ENCODE measurements at places on chromosomes 3 and 15.

DNA sequence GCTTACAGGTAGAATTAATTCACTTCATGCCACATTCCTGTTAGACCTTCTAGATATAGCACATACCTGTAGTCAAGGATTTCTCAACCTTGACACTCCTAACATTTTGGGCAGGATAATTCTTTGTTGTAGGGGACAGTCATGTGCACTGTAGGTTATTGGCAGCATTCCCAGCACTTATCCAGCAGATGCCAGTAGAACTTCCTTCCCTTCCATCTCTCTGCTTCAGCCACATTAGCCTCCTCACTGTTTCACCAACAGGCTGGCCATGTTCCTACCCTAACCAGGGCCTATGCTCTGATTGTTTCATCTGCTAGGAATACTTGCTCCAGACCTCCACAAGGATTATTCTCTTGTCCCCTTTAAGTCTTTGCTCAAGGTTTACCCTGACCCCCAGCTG, 68.0 kb upstream of the STAC start:
- DNase-seq, result no peak

DNA sequence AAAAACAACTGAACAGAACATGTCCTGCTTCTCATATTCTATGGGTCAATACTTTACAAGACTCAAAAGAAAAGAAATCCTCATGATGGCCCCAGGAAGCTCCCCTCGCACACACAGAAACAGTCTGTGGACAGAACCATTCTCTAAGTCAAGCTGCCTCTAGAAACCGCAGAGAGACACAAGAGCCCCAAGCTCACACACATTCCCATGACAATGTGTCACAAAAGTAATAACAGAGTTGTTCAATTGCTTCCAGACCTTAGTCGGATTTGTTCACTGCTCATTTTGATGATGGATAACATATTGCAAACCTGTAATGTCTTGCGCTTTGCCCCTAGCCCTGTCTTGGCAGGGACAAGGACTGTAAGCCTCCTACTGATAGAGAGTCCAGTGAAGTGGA, 60.9 kb downstream of the UMPS start:
- DNase-seq, result no peak

GRCh38 chr3:134486577-134487041, 752 bp downstream of the CEP63 start:
- DNase-seq, result no peak

GRCh38 chr3:34012102-34012461, 213.7 kb downstream of the PDCD6IP start:
- peak; percentile 11 for DNase-seq

DNA sequence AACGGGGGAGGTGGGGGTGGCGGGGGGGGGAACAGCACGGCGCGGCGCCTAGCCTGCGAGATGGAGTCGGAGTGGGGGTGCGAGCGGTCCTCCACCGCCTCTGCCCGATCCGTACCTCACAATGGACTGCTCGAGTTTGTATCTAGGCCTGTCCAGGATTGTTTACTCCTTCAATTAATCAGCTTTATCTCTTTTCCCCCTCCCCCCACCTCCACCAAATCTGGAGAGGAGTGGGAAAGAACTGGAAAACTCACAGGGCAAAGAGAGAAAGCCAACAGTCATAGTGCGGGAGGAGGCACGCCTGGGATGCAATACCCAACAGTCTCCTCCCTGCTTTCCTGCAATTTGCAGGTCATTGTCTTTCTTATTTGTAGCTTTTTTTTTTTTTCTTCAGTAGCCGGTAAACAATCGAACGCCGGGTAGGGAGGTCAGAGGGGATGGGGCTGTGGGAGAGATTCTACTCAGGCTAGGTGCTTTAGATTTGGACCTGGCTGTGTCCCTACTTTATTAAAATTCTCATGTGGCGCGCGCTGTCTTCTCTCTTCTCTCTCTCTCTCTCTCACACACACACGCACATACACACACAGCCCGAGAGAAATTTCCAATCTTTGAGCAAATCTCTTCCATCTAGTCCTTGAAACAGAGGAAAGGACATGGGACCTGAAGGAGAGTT, 6.9 kb upstream of the MEIS2 start:
- no peak for DNase-seq

GRCh38 chr15:70209499-70209898, 111.8 kb upstream of the TLE3 start:
- DNase-seq, result no peak

GRCh38 chr3:177596248-177596815, 399.1 kb upstream of the TBL1XR1 start:
- DNase-seq, result no peak

DNA sequence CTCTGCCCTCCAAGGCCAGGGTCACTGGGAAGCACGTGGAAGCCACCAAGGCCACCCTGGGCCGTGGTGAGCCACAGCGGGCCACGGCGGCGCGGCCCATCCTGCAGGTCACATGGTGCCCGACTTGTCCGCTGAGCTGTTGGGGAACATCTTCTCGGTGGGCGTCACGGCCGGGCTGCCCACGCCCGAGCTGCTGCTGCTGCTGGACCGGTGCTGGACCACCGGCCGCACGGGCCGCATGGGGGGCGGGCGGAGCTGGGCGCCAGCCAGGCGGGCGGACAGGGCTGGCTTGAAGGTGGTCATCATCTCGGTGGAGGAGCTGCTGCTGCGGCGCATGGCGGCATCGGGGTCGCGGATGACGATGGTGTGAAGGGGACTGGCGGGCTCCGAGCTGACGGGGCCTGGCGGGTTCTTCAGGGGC, 22.1 kb upstream of the RAD18 start:
- DNase-seq, result no peak

DNA sequence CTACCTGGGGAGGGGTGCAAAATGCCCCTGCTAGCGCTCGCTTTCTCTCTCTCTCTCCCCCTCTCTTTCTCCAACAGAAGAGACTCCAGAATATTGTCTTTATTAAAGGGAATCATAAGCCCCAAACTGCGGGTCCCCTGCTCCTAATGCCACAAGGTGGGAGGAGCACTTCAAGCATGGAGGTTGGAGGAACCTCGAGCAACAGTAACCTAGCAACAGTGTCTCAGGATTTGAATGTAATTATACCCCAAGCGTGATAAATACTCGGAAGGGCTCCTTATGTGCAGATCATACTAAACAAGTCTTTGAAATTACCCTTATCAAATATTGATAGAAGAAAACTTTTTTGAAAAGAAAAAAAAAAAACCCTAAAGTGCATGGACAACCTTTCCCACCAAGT, 582.2 kb upstream of the PPP2R3A start:
- DNase-seq, result no peak

DNA sequence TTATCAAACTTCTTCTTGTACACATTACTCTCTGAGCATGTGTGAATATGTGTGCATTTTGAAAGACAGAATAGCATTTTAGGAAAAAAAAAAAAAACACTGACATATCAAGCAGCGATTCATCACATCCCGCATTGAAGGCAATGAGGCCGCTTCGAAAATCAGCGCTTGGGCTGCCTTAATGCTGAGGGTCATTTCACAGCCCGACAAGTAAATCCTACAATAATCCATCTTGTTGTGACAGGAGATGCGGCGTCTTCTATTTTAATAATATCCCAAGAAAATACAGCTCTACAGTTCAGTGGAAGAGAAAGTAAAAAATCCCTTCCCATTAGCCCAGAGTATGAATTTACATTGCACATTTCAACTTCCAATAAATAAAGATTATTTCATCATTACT, 389.2 kb upstream of the GRM7 start:
- DNase-seq, result no peak

GRCh38 chr15:66936109-66936860, 129.1 kb upstream of the SMAD3 start:
- DNase-seq, result no peak

DNA sequence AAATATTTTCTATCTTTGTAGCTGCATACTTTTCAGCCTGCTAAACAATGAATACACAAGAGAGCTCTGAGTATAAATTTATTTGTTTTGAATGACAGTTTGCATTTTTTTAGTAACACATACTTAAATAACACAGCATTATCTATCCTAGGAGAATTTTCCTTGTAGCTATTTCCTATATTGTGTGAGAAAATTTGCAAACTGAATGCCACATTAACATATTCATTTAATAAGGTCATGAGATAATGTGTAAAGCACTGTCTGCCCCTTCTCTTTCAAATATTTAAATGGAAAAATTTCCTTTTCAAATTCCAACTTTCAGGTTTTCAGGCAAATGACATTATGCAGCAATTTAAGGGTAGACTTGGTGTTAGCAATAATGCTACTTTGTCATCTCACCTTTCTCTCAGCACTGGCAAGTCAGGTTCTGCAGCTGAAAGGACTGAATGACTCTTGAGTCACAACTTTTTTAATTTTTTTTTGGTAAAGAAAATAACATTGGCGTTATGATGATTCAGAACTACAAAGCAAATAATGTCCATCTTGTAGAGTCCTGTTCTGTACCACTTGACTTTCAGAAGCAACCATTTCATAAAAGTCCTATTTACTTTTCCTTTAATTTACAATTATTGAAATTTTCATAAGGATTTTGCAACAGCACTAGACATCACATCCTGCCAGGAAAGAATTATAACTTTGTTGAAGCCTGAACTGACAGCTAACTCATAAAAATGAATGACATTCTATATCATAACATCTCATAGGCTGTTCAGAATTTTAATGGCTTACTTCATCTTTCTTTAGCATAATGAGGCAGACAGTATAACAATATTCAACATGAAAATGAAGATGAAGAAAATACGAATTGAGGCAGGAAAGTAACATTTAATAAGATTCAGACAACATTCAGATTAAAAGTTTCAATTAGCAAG, 681.6 kb upstream of the SEMA6D start:
- DNase-seq, result no peak

DNA sequence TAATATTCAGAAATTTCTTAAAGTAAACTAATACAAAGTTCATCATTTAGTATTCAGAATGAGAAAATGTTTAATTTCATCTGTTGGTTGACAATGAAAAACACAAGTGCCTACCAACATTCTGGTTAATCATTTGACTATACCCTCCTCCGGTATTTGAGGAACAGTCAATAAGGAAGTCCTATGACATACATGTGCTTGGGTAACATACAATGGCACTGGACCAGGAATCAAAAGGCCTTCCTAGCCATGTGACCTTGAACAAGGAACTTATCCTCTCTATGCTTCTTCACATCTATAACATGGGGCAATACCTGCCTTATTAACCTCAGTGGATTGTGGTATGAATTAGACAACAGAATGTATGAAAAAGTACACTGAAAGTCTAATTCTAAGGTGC, 65.8 kb downstream of the ZNF280D start:
- no peak for DNase-seq

GRCh38 chr3:195809291-195809785, 2.4 kb downstream of the MUC4 start:
- no peak for DNase-seq

- no peak for DNase-seq
Measured at GRCh38 chr15:44033894-44034293, 161.2 kb downstream of the FRMD5 start.

GRCh38 chr3:172562871-172563865, 39.9 kb upstream of the TNFSF10 start:
- no peak for DNase-seq

DNA sequence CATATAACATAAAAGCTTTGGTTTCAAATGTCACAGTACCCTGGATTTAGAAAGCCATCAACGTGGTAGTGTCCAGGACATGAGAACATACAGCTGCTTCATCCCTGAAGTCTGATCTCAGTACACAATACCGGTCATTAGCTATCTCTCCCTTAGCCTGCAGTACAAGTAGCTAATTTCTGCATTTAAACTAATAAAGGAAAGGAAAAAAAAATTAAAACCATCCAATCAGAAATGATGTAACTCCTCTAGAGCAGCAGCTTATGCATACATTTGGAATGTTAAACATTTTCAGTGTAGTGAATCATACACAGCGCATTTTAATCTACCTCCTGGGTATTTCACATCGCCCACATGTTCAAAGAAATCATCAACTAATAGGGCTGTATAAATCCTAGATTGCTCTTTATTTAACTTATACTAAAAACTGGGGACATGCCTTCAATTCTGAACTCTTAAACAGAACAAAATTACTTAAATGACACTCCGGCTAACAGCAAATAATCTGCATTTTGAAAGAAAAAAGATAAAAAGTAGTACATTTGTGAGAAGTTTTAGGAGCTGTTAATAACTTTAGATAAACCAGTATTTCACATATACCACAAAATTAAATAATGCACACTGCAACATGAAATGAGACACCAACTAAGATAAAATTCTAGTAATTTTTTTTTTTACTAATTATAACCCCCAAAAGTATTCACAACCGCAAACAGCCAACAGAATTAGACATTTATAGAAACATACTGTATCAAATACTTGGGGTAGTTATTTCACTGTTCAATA, 3.7 kb downstream of the IGF2BP2 start:
- no peak for DNase-seq

- DNase-seq, result peak; percentile 45
Measured at GRCh38 chr3:100045696-100046095, 68.6 kb downstream of the FILIP1L start.

DNA sequence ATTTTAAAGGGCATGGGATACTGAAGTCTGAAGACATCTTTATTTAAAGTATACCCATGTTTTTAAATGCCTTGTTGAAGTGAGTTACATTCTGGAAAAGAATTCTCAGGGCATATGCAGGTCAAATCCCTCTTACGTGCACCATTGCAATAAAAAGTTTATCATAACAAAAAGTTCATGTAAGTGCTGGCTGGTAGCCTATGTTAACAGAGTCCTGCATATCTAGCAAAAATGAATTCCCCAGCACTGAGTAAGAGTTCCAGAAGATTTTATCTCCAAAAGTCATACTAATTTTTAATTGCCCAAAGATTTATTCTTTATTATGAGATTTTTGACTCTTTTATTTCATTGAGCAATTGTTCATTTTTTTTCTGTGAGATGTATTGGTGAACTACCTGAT, 104.7 kb upstream of the ROBO1 start:
- DNase-seq, result no peak

DNA sequence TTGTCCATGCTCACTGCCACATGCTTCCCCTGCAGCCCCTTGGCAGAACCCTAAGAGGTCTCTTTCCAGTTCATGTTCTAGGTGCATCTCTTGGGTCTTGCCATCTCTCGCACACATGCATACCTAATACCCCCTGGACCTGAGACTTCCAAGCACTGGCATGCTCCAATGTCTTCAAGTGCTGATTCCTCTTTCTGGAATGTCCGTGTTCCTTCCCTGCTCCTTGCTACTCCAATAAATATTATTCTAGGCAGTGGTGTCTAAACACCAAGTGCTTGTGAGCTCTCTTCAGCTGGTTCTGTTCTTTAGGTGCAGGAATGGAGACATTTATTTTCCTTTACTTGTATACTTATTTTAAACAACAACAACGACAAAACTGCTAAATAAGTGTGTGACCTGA, 370.1 kb downstream of the LPP start:
- DNase-seq, result no peak

GRCh38 chr3:181189556-181189955, 200.0 kb upstream of the DNAJC19 start:
- no peak for DNase-seq

DNA sequence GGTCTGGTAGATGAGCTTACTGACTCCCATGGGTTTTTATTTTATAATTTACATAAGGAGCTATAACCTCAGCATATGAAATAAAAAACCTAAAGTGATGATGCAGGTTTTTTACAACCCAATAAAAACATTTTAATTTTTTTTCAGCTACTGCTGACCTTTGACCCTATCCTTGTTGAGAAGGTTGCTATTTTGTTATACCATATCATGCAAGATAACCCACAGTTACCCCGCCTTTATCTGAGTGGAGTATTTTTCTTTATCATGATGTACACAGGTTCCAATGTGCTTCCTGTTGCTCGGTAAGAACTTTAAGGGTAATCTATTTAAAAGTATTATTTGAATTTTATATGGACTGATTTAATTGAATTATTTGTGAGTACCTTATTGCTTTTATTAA, 70.8 kb downstream of the DNAJC13 start:
- no peak for DNase-seq

Data from SHP77 (cell line).